ENCODE measurements at places on chromosomes 11 and 22. TPM values are rescaled to one million over a fixed set of nuclear protein-coding genes. Genes with fewer than 3 reads are reported as not detected.

Gene TESMIN
- 10.5 TPM for total RNA-seq

- DNase-seq = no peak
These were observed 47.3 kb upstream of the CYP2D6 start for GRCh38 chr22:42177891-42178336.

Gene MOGAT2
- total RNA-seq = not detected

DNA sequence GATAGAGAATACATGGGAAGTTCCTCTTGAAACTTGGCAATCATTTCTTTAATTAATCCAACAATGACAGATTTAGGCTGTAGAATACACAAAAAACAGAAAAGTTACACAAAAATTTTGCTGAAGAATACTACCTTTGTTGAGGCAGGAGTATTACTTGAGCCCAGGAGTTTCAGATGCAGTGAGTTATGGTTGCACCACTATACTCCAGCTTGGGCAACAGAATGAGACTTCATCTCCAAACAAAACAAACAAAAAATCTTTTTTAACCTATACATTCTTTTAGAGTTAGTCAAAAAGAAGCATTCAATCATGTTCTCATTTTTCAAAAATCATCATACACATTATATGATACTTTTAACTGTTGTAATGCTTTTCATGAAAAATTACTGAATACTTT lies 22.1 kb downstream of the UEVLD start:
- no peak for DNase-seq

- no peak for DNase-seq
These were observed 1192.6 kb downstream of the BRD1 start for GRCh38 chr22:48635031-48635430.

GRCh38 chr11:14290422-14290821 lies 68.6 kb downstream of the RRAS2 start:
- DNase-seq = no peak

Gene KCNJ1
- total RNA-seq = 0.14 TPM

DNA sequence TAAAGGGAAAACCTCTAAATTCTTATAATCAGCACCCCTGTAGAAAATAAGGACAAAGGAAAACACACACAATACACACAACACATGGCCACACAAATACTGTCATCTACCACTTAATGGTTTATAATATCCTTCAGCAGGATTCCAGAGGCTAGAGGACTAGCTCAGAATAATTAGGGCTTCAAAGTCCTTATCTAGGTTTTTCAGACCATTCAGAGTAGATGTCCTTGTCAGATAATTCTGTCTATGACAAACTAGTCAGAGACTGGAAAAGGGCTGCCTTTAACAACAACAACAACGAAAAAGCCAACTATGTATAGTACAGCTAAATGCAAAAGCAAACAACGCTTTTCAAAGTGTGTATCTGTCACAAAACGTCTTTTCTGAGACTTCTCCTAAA lies 456.5 kb upstream of the CNTN5 start:
- DNase-seq = no peak

DNA sequence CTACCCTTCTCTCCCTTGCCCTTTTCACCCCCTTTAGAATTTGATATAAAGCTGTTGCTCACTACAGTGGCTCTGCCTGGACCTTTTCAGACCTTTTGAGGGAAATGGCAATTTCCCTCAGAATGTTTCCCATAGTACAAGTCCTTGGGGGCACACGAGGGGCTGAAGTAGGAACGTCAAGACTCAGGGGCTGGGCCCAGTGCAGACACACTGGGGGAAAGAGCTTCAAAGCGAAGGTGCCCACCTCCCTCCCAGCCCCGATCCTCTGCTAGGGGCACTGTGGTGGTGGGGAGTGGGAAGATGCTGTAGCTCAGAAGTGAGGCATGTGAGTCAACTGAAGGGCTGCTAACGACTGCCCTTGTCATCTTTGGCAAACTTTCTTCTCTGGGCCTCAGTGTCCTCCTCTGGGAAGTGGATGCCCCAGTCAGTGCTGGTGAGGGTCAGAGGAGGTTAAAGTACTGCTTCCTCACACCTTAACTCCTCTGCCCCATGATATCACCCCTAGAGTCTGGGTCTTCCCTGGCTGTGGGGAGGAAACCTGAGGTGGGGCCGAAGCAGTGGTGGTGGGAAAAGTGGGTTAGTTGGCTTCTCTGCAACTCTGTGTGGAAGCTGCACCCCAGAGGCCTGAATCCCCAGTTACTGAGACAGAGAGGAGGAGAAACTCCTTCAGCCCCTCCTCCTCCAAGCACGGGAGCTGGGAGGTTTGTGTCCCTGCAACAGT lies 425.3 kb upstream of the B3GAT1 start:
- no peak for DNase-seq

GRCh38 chr22:29268511-29269229 lies 602 bp downstream of the EWSR1 start:
- no peak for DNase-seq

- DNase-seq = no peak
These were observed 4.3 kb downstream of the KRTAP5-6 start for GRCh38 chr11:1701091-1701807.

DNA sequence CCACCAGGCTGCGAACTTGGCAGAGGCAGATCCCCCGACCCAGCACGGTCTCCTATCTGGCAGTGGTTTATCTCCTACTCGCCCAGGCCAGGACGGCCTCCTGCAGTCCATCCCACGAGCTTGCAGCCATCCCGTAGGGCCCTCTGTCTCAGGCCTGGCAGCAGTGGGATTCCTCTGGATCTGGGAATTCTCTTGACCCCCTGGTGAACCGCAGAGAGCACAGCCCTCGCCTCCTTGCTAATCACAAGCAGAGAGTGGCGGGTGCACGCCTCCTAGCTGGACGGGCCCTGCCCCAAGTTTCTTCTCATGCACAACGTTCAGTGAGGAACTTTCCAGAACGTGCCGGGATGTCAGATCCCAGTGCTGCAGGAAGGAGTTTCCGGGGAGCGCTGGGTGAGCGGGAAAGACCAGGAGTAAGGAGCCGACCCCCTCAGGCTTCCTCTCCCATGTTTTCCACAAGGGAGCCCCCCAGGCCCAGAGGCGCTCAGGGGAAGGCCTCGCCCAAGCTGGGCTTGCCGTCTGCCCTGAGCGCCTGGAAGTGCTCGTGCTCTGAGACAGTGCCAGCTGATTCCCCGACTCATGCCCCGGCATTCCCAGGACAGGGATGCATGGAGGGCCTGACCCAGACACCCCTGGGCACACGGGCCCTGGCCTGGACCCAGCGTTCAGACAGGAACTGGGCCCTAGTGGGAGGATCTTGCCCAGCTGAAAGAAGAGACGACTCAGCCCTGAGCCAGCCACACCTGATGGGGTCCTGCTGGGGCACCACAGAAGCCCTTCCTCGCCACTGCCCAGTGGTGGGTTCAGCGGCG lies 24.6 kb downstream of the IGF2 start:
- no peak for DNase-seq

GRCh38 chr11:133506551-133507094 lies 25.7 kb downstream of the OPCML start:
- DNase-seq = no peak

Gene KCNK7
- total RNA-seq = 1.0 TPM

Gene OR10G7
- total RNA-seq = not detected

DNA sequence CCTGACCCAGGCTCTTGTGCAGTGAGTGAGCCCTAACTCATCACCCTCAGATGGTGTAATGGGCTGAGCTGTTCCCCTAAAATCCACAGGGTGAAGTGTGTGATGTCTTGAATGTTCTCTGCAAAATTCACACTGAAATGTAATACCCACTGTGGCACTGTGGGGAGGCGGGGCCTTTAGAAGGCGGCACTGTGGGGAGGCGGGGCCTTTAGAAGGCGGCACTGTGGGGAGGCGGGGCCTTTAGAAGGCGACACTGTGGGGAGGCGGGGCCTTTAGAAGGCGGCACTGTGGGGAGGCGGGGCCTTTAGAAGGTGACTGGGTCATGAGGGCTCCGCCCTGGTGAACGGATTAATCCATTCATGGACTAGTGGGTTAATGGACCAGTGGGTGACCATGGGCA lies 33.0 kb downstream of the CHID1 start:
- DNase-seq = no peak

Gene L3MBTL2
- total RNA-seq = 38.7 TPM

Gene EMID1
- total RNA-seq = not detected

Gene OR52N4
- total RNA-seq = 1.7 TPM

GRCh38 chr11:62603776-62604299 lies 2.2 kb upstream of the MTA2 start:
- no peak for DNase-seq

Gene CRYBB3
- total RNA-seq = 0.71 TPM

Gene PATE2
- not detected for total RNA-seq

- no peak for DNase-seq
These were observed 34.0 kb downstream of the HIPK3 start for GRCh38 chr11:33291004-33291777.

DNA sequence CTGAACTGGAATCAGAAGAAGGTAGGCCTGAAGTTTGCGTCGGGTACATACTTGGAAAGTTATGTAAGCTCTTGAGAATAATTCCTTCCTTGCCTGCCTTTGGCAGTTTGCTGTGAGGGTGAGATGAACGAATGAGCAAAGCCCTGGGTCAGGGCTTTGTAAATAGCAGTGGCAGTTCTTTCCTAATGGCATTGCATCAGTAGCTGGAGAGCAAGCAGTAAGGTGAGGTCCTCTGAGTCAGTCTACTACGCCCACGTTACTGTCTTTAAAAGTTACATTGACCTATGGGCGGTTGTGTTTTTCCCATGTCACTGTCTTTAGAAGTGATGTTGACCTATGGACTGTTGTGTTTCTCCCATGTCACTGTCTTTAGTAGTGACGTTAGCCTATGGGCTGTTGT lies 179.1 kb upstream of the E2F8 start:
- no peak for DNase-seq

- no peak for DNase-seq
These were observed 7.8 kb downstream of the LDHAL6A start for GRCh38 chr11:18463439-18463838.

Gene OSM
- 142 TPM for total RNA-seq

GRCh38 chr11:74208507-74208906 lies 37.4 kb downstream of the PPME1 start:
- DNase-seq = no peak

GRCh38 chr11:72926076-72926475 lies 111.9 kb downstream of the ATG16L2 start:
- DNase-seq = no peak

GRCh38 chr11:59559886-59560285 lies 48.5 kb downstream of the OR4D9 start:
- DNase-seq = no peak

- DNase-seq = no peak
These were observed 10.1 kb downstream of the PKNOX2 start for GRCh38 chr11:125174686-125175085.

DNA sequence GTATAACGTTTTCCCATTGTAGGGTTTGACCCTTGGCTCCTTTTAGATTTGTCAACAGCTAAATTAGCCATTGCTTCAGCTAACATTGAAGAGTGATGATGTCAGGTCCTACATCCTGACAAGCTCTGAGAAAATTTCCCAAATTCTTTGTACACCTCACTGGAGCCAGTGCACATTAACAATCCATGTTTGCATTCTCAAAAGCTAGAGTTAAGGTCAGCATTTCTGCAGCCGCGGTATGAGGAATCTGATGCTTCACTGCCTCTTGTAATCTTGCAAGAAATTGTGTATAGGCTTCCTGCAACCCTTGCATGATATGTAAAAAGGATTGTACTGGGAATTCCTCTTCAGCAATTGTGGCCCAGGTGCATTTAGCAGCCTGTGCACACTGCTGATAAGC lies 33.1 kb upstream of the NCAM1 start:
- no peak for DNase-seq

DNA sequence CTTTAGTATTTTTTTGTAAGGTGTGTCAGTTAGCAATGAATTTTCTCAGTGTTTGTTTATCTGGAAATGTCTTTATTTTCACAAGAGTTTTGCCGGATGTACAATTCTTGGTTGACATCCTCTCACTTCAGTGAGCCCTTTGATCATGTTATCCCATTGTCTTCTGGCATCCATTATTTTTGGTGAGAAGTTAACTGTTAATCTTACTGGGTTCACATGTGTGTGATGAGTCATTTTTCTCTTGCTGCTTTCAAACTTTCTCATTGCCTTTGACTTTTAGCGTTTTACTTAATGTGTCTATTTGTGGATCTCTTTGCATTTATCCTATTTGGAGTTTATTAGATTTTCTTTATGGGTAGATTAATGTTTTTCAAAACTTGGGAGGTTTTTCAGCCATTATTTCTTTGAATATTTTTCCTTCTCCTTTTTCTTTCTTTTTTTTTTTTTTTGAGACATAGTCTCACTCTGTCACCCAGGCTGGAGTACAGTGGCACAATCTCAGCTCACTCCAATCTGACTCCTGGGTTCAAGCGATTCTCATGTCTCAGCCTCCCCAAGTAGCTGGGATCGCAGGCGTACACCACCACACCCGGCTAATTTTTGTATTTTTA lies 100.5 kb upstream of the RRM1 start:
- no peak for DNase-seq

Gene NOL12
- total RNA-seq = 42.8 TPM

All from activated naive CD8-positive, alpha-beta T cell treated with anti-CD3 and anti-CD28 coated beads, Interleukin-2, amount 10 ng/mL, durations not matched to agents 7 days and 5 days (primary cell).